ENCODE measurements at places on chromosomes 4 and X.

DNA sequence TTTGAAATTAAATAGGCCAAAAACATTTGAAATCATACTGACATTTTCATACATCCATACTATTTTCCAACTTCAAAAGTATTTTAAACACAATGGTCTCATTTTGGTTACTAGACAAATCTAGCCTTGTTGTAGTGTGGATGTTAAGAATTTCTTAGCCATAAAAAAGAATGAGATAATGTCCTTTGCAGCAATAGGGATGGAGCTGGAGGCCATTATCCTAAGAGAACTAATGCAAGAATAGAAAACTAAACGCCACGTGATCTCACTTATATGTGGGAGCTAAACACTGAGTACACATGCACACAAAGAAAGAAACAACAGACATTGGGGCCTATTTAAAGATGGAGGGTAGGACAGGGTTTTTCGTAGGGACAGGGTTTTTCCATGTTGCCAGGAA, 153.8 kb downstream of the CCSER1 start:
- DNase-seq = no peak

DNA sequence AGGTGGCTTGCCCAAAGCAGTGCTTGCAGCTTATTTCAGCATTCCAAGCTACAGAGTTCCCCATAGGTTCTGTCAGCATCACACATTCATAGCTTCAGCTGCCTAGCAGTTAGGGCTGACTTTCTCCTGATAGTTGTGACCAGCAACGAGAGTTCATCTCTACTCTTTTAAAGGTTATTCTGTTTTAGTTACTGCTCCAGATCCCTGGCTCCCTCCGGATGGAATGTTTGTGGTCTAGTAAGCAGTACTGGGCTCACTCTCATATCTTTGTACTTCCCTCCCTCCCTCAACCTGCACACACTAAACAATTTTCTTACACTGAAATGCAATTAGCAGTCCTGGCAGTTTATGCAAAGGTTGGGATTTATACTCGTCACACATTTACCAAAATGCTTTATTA, 43.9 kb downstream of the PTTG2 start:
- no peak for DNase-seq

DNA sequence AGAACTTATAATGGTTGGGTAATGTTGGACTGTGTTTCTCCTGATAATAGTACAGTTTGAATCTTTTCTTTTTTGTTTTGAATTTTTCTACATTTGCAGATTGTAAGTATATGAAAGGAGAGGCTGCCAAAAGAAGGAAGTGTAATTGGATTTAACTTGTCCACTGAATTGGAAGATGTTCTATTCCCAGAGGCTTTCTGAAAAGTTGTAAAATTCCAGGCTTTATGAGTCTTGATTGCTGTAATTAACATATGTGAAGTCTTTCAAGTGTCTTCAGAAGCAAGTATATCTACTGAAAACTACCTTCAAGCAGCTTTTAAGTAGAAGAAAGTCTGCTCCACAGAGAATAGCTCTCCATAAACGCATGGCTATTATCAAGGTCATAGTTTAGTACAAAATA, 2456.4 kb downstream of the PCDH7 start:
- no peak for DNase-seq

GRCh38 chr4:108693819-108694218, 43.4 kb downstream of the OSTC start:
- no peak for DNase-seq

GRCh38 chr4:141275834-141276233, 55.1 kb downstream of the ZNF330 start:
- DNase-seq = peak; percentile 85

DNA sequence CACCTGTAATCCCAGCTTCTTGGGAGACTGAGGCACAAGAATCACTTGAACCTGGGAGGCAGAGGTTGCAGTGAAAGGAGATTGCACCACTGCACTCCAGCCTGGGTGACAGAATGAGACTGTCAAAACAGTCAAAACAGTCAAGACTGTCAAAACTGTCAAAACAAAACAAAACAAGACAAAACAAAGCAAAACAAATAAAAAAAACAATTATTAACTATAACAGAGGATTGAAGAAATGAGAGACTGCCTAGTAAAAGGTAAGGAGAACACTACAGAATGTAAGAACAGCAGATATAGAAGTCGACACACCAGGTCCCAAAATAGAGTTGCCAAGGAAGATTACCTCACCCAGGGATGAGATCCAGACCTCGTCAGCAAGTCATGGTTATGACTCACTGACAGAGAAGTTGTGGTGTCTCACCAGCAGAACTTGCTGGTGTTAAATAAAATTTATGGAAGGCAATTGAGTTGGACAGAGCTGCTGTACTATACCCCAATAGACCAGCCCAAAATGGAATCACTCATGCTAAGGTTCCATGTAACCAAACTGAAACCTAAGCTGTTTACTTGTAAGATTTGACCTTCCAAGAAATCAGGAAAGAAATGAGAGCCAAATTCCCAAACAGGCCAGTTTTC, 32.1 kb upstream of the GK start:
- DNase-seq = no peak

DNA sequence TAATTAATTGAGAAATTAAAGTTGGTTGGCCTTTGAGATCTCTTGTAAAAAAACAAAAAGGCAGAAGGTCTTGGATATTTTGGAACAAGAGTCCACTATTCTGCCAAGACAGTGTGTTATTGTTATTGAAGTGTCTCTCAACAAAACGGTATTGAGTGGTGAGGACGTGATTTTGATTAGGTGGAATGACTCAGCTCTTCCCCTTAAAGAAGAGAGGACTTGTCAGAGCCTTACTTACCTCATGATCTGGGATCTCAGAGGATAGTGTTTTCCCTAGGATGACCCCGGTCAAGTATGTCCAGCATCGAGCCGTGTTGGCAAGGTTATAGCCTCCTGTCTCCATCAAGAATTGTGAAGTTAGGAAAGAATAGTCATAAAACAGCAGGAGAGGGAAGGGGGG, 110.9 kb downstream of the HDAC8 start:
- no peak for DNase-seq

DNA sequence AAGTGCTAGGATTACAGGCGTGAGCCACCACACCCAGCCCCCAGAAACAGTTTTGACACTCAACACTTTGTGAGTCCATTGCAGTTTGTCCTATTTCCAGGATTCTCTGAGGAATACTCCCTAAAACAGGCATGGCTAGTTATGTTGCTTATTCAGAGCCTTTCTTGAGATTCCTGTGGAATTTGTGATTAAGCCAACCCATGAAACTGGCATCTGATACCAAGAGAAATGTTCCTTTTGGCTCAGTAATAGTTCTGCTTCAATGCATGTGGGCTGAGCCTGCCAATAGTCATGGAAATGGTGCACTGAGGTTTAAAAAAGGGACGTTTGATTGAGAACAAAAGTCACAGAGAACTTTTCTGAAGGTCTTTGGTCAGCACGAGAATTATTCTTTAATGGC, 241.7 kb downstream of the PPP1R2C start:
- no peak for DNase-seq

- no peak for DNase-seq
Observed at GRCh38 chr4:126124818-126125217, 810.1 kb downstream of the FAT4 start.

- DNase-seq = peak; percentile 69
Observed at GRCh38 chr4:92387459-92388069, 83.8 kb downstream of the GRID2 start.

DNA sequence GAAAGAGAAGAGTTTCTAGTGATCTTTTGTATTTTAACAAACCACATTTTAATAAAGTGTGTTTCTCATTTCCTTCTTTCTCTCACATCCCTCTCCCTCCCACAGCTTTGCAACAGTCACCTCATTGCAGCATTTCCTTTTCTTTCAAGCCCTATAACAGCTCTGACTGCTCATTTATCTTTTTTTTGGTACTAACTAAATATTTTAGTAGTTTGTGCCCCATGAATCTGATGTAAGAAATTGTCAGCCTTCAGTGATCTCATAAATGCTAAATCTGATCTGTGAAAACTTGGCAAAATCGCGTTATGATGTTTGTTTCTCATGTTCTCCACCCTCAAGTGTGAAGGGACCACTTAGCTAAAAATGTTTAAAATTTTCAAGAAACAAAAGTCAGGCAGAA, 258.5 kb upstream of the SLIT2 start:
- no peak for DNase-seq

DNA sequence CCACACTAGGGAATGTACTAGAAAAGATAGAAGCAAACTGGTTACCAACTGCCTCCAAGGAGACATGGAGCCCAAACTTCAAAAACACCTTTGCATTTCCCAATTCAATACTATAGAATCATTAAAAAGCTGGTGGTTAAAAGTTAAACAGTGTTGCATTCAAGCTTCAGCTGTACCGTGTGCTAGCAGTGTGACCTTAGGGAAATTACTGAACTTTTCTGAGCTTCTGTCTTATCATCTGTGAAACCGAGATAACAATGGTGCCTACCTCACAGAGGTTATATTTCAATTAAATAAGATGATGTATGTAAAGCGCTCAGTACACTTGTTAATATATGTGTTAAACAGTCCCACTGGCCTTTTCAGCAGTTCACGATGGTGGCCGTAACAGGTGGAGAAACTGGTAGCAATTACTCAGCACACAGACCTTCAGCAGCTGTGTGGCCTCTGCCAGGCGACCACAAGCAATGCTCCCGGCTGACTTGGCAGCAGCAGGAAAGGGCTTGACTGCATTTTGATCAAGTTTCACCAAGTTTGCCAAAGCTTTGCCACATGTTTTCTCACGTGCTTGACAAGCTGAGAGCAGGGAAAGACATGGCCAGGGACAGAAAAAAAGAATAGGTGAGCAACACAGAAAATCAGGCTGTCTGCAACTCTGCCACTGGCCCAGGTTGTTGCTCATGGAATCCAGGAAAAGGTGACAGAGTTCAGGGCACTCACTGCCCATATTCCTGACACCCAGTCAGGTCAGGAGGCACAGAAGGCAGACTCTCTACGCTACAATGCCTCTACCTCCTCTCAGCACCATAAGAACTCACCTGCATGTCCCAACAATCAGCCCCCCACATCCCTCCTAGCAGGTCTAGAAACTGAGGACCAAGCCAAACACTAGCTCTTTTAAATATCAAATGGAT, 72.1 kb downstream of the PARM1 start:
- peak; percentile 93 for DNase-seq

GRCh38 chrX:24145303-24146186, 4.0 kb upstream of the ZFX start:
- no peak for DNase-seq

GRCh38 chrX:109873574-109873973, 129.3 kb upstream of the TMEM164 start:
- no peak for DNase-seq

DNA sequence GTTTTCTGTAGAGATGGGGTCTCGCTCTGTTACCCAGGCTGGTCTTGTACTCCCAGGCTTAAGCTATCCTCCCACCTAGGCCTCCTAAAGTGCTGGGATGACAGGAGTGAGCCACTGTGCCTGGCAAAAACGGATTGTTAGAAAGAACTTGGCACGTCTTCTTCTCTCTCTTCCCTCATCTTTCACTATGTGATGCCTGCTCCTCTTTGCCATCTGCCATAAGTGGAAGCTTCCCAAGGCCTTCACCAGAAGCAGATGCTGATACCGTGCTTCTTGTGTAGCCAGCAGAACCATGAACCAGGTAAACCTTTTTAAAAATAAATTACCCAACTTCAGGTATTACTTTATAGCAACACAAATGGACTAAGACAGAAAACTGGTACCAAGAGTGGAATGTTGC, 36.9 kb upstream of the HUWE1 start:
- DNase-seq = no peak

DNA sequence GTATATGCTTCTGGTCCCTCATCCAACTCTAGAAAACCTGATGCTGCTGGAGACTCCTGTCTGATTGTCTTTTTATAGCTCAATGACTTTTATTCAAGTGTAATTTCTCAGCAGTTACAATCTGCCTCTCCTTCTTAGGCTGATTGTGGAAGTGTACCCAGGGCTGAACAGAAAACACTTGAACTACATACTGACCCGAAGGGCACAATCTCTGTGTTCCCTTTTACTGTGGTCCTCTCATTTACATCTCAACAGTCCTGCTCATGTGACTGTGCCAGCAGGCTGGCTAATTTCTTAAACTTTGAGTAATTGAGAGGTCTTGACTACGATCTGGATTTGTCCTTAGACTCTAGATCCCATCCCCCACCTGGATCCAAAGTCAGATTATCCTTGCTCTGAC, 863.4 kb downstream of the PDHA2 start:
- no peak for DNase-seq

DNA sequence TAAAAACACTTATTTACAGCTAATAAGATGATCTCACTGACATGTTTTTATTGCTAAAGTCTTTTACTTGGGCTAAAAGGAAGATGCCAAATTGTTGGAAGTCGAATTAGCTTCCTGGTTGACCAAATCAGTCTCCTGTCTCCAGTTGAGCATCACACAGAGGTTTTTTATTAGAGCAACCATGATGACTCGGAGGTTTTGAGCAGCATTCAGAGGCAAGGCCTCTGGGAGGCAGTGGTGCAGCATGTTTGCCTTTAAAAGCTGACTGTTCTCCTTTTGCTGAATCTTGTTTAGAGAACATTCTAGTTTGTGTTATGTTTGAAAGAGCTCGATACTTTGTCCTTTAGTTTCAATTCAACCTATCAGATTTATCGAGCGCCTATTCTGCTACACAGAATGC, 2.1 kb downstream of the UCHL1 start:
- DNase-seq = peak; percentile 77

DNA sequence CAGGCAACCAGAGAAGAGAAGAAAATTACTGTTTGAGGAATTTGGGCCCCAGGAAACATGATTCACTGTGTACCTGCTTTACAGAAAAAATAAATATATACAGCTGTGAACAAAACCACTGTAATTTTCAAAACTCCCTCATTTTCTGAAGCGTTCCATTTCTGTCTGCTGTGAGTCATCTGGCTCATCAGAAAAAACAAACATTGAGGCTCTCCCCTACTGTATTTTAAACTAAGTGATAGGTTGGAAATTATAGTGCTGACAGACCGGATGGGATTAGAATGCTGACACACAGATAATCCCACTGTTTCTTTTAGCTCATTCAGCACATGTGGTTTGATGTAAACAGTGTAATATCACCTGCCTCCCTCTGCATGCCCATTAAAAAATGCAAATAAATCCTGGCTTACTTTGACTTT, 847.0 kb downstream of the TRIML1 start:
- DNase-seq = peak; percentile 40

- DNase-seq = no peak
Observed at GRCh38 chr4:152676052-152676854, 3.5 kb downstream of the TMEM154 start.

GRCh38 chr4:114386637-114387233, 211.9 kb upstream of the UGT8 start:
- DNase-seq = peak; percentile 61

GRCh38 chrX:39459952-39460351, 637.8 kb downstream of the BCOR start:
- peak; percentile 24 for DNase-seq

DNA sequence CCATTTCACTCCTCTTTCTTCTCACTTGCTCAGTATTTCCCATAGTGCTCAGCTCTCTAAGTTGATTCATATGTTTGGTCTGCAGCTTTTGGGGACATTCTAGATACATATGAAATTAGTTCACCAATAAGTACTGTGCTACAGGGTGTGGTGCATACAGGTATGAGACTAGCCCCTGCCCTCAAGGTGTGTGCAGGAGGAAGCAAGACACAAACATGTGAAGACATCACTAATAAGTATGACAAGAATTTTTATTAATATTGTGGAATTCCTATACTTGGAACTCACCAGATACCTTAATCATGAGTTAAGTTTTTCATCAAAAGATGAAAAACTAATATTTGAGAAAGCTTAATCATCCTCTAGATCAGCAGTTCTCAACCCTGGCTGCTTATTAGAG, 505.2 kb downstream of the ZNF674 start:
- no peak for DNase-seq

GRCh38 chr4:21872101-21872500, 76.5 kb downstream of the KCNIP4 start:
- no peak for DNase-seq

Measured in SJCRH30 (cell line).